ENCODE measurements at places on chromosomes 2 and 18. TPM values are rescaled to one million over a fixed set of nuclear protein-coding genes. Genes with fewer than 3 reads are reported as not detected.

Gene REG3A
- polyA plus RNA-seq = 3,240 TPM

Gene TRIM43
- not detected for polyA plus RNA-seq

Gene LAMA3
- polyA plus RNA-seq = 2.2 TPM

Gene INPP5D
- polyA plus RNA-seq = 2.2 TPM

Gene FAM124B
- polyA plus RNA-seq = 0.26 TPM

Gene ACADL
- polyA plus RNA-seq = 30.9 TPM

Gene OTOS
- not detected for polyA plus RNA-seq

Gene FMNL2
- 11.9 TPM for polyA plus RNA-seq

Gene GALR1
- polyA plus RNA-seq = 0.16 TPM

Gene TMEM247
- not detected for polyA plus RNA-seq

Gene CD8B2
- polyA plus RNA-seq = not detected

Gene PPP1R1C
- polyA plus RNA-seq = 2.4 TPM

Gene DCDC2C
- not detected for polyA plus RNA-seq

Gene CD207
- polyA plus RNA-seq = 0.11 TPM

Gene PPM1G
- polyA plus RNA-seq = 31.8 TPM

Gene DNER
- polyA plus RNA-seq = 2.3 TPM

Gene PLA2R1
- 0.52 TPM for polyA plus RNA-seq

Gene RAB6C
- polyA plus RNA-seq = not detected

Gene NPPC
- polyA plus RNA-seq = not detected

Gene AKAIN1
- polyA plus RNA-seq = 0.91 TPM

Gene TXNDC2
- not detected for polyA plus RNA-seq

Gene MYL1
- 1.2 TPM for polyA plus RNA-seq

Gene ERICH2
- 3.6 TPM for polyA plus RNA-seq

Gene RBM45
- 8.4 TPM for polyA plus RNA-seq

Gene HAAO
- polyA plus RNA-seq = 31.6 TPM

Gene MYO5B
- 8.0 TPM for polyA plus RNA-seq

Gene RUFY4
- polyA plus RNA-seq = 0.08 TPM

Gene METTL8
- polyA plus RNA-seq = 2.2 TPM
